ENCODE measurements at places on chromosomes 6 and 20.
A peak's percentile ranks its signal among the peaks of the same experiment; 100 is the strongest.

DNA sequence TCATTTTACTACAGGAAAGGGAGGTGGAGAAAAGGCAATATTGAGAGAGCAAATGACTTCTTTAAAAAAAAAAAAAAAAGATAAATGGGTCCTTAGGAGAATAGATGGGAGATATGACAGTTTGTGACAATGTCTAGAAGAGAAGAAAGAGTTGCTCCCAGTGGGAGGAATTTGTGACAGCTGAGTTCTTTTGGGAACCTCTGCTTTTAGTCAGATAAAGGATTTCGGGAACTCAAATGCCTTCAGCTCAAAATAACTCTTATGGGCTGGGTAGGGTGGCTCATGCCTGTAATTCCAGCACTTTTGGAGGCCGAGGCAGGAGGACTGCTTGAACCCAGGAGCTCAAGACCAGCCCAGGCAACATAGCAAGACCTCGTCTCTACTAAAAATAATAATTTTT is 13.1 kb downstream of the TPD52L1 start:
- DNase-seq: no peak

DNA sequence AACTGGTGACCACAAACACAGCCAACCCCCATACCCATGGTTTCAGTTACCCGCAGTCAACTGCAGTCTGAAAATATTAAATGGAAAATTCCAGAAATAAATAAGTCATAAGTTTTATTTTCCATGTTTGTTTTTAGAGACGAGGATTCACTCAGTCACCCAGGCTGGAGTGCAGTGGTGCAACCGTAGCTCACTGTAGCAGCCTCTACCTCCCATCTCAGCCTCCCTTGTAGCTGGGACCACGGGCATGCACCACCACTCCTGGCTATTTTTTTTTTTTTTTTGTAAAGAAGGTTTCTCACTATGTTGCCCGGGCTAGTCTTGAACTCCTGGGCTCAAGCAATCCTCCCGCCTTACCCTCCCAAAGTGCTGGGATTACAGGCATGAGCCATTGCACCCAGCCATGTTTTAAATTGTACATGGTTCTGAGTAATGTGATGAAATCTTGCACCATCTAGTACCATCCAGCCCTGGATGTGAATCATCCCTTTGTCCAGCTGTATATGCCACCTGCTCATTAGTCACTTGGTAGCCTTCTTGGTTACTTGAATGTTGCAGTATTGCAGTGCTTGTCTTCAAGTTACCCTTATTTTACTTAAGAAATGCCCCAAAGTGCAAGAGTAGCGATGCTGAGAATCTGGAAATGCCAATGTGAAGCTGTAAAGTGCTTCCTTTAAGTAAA is 14.5 kb downstream of the CSNK2A1 start:
- no peak for DNase-seq

GRCh38 chr6:43506667-43507471 is 3.3 kb downstream of the LRRC73 start:
- DNase-seq: peak; percentile 84

DNA sequence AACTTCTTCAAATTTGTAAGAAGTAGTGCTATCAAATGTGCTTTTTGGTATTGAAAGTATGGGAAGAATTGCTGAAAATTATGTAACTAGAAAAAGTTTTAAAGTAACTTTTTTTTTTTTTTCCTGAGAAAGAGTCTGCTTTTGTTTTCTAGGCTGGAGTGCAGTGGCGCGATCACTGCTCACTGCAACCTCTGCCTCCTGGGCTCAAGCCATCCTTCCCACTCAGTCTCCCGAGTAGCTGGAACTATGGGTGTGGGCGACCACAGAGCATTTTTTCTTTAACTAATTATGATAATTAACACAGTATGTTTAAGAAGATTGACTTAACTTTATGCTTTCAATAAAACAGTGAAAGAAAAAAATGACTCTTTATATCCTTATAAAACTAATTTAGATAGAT is 38.4 kb downstream of the BMP5 start:
- DNase-seq: no peak

GRCh38 chr20:23433628-23434027 is 5.9 kb upstream of the CSTL1 start:
- DNase-seq: no peak

- no peak for DNase-seq
These were observed 841.4 kb upstream of the MAP3K7 start for GRCh38 chr6:91428296-91428695.

DNA sequence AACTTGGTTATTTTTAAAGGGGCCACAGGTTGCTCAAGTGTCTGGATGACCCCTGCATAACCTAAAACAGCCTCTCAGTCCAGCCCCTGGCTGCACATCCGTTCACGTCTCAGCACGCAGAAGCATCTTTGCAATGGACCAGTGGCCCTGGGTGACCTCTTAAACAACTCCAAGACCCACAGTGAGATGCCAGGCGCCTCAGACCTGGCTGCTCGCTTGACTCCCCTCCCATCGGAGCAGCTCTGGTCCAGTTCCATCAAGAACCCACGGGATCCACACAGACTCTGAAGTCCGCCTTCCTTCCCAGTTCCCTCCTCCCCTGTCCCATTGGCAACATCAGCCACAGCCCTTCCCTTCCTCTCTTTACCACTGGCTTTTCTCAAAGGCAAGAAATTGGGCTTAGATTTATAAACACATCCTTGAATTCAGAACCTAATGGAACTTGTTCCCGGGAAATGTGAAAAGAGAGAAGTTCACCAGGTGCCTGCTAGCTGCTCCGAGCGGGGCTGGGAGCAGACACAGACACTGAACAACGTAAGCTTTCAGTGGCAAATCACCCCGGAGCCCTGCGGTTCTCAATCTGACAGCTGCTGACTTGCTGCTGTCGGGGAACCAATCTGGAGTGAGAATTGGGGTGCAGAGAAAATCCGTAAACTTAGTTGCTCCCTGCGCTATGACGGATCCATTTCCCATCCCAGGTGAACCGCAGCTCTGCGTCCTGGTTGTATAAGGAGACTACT is 39.6 kb upstream of the MPC1 start:
- no peak for DNase-seq

GRCh38 chr20:34864216-34864615 is 8.4 kb downstream of the GGT7 start:
- DNase-seq: no peak

- DNase-seq: peak; percentile 89
These were observed 20.7 kb upstream of the TRIM27 start for GRCh38 chr6:28944412-28944865.

GRCh38 chr6:8017276-8017701 is 46.9 kb downstream of the BLOC1S5 start:
- no peak for DNase-seq

DNA sequence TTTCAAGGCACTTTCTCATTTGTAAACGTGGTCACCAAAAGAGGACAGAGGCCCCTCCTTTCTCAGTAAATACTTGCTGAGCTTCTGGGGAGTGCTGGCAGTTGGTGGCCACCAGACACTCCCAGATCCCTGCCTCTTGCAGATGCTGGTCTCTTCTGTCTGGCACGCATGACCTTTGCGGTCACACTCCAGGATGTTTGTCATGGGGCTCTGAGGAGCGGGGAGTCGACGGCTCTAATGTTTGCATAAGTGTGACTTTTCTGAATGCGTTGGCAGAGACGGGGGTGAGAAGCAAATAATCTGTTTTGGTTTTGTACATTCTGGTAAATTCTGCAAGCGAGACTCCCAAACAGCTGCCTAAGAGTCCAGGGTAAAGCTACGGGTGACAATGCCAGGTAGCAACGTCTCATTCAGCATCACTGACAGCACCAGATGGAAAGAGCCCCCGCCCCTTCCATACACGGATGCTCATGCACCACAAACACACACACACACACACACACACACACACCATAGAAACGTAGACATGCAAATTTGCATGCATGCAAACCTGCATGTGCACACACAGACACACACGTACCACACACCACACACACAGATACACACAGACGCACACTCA is 101.1 kb downstream of the YTHDF1 start:
- DNase-seq: no peak

DNA sequence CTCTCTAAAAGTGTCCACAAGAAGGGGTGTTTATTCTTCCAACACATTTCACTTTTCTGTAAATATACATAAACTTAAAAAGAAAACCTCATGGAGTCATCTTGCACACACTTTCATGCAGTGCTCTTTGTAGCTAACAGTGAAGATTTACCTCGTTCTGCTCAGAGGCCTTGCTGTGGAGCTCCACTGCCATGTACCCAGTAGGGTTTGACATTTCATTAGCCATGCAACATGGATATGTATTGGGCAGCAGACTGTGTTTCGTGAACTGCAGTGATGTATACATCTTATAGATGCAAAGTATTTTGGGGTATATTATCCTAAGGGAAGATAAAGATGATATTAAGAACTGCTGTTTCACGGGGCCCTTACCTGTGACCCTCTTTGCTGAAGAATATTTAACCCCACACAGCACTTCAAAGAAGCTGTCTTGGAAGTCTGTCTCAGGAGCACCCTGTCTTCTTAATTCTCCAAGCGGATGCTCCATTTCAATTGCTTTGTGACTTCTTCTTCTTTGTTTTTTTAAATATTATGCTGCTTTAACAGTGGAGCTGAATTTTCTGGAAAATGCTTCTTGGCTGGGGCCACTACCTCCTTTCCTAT is 17.9 kb downstream of the IRF4 start:
- DNase-seq: no peak

- no peak for DNase-seq
These were observed 46.8 kb downstream of the SUN5 start for GRCh38 chr20:32957459-32957858.

DNA sequence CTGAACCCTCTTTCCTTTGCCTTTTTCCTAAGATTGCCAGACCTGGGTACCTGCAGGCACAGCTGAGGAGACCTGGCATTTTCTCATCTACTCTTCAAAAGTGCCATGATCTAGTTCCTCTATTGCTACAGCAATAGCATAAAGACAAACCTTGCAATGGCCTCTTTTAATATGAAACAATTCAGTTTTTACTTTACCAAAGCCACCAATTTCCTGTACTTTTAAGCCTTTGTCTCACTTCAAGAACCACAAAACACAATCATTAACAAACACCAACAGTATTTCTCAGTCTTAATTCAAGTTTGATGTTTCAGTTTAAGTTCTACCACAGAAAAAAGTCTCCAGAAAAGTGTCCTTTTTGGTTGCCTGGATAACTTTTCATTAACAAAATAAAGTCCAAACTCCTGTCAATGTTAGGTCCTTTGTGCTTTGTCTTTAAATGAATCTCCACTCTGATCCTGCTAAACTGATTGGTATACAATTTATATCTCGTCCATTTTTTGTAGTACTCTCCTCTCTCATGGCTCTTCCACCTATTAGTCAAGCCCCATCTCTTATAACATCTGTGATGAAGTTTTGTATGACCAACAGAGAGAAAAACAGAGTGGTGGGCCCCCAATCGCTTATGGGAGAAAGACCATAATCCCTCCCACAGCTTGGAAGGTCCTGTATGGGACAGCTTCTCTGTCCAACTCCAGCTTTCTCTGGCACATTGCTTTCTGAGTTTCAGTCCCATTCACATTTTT is 50.5 kb upstream of the THEMIS start:
- no peak for DNase-seq

DNA sequence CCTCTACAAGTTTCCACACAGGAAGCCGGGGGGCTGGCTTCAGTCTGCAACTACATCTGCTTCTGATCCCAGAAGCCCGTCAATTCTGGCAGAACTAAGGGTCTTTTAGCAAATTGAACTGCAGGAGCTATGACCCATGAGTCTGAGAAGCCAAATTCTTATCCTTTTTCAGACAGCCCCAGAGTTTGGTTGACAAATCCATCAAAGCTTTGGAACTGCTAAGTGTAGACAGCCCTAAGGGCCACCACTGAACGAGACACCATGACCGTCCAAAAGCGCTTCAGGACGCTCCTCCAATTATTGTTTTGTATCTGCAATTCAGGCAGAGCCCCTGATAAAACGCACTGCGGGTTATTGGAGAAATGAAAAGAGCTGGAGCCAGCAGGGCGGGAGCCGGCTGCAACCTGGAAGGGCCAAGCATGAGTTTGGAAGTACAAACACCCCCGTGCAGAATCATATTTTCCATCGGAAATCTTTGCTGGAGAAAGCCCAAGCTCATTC is 67.1 kb downstream of the GNAS-AS1 start:
- DNase-seq: no peak

GRCh38 chr6:40922281-40922680 is 116.7 kb downstream of the UNC5CL start:
- no peak for DNase-seq

GRCh38 chr20:51426718-51427650 is 115.5 kb downstream of the NFATC2 start:
- DNase-seq: no peak

DNA sequence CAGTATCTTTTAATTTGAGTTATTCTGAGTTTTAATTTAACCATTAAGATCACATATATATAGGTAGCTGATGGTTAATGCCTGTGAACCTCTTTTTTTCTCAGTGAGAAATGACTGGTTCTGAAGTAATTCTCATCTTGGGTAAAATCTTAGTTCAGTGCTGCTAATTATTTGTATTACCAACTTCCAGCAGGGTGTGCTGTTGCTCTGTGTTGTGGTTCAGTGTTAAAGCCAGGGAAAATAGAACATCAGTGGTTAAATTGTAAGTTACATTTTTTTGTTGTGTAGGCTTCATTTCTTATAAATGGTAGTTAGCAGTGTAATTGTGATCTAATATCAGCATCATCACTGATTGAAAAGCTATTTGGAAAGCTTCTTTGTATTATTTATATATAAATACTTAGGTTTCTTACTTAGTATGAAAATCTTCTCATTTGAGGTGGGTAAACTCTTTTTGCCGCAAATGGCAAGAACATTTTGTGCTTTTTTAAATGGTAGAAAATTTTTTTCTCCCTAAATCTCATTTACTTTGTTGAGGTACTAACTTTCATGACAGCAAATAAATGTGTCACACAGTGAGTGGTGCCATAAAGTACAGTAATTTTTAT is 43.7 kb downstream of the CDC5L start:
- DNase-seq: peak; percentile 8

DNA sequence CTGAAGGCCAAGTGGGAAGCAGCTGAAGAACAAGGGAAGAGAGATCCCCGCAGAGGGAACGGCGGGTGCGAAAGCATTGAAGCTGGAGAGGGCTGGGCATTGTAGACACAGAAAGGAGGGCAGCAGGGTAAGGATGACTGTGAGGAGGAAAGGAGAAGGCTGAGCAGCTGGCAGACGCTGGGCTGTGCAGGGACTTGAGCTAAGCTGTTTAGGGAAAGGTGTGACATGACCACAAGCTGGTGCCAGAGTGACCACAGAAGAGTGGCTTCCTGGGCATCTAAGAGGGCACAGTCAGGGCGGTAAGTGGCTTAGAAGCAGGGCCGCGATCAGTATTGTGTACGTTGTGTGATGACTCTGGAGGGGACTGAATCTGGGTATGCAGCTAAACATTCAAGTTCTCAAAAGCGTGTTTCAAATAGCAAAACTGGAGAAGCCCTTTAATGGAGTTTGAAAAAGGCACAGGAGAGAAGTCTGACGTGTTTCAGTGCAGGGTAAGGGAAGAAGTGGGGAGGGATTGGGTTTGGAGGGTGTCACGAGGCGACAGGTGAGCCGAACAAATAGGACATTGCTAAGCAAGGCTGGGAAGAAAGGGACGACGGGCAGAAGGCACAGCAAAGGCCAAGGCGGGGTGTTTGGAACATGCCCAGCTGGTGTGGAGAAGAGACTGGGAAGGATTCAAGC is 46.1 kb upstream of the ARFGEF2 start:
- DNase-seq: no peak

Measured in NCI-H446 (cell line).